CD4-positive, alpha-beta memory T cell (primary cell): ENCODE measurements at places on chromosomes 2 and 18.
A peak's percentile ranks its signal among the peaks of the same experiment; 100 is the strongest.

- no peak for DNase-seq
Measured at GRCh38 chr2:100137866-100138570, 4.4 kb downstream of the AFF3 start.

DNA sequence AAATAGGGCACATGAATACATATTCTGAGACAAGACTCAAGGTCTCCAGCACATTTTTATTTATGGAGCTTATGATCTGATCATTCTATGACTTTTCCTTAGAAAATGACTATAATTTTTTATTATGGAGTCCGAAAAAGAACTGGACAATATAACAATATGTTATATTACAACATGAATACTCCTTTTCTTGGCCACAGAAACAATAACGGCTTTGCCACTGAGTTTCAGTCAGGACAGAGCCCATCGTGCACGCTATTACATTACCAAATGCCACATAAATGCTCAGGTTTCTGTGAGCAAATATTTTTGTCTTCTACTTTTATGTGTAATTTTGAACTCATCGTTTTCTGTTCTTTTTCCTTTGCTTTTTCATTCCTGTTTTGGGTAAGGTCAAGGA is 509.2 kb upstream of the ZEB2 start:
- no peak for DNase-seq

DNA sequence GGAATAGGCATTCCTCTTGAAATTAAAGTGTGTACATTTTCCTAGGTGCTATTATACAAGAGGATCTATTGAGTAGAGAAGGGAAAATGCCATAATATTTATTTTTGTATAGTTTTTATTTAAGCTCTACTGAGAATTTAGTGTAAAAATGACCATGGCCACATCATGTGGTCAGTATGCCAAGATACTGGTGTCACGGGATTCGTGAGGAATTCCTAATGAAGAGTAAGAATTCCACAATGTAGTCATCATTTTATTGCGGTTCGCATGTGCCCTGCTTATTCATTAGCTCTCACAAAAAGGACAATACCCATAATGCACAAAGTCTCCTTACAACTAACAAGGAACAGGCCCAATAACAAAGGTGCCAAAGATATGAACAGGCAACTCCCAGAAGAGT is 39.3 kb upstream of the PARD3B start:
- DNase-seq, result no peak

GRCh38 chr2:225998116-225998515 is 598.6 kb downstream of the NYAP2 start:
- no peak for DNase-seq

GRCh38 chr2:4678927-4679326 is 975.6 kb downstream of the DCDC2C start:
- DNase-seq, result no peak

- DNase-seq, result no peak
Measured at GRCh38 chr2:19195661-19196060, 162.8 kb downstream of the OSR1 start.

DNA sequence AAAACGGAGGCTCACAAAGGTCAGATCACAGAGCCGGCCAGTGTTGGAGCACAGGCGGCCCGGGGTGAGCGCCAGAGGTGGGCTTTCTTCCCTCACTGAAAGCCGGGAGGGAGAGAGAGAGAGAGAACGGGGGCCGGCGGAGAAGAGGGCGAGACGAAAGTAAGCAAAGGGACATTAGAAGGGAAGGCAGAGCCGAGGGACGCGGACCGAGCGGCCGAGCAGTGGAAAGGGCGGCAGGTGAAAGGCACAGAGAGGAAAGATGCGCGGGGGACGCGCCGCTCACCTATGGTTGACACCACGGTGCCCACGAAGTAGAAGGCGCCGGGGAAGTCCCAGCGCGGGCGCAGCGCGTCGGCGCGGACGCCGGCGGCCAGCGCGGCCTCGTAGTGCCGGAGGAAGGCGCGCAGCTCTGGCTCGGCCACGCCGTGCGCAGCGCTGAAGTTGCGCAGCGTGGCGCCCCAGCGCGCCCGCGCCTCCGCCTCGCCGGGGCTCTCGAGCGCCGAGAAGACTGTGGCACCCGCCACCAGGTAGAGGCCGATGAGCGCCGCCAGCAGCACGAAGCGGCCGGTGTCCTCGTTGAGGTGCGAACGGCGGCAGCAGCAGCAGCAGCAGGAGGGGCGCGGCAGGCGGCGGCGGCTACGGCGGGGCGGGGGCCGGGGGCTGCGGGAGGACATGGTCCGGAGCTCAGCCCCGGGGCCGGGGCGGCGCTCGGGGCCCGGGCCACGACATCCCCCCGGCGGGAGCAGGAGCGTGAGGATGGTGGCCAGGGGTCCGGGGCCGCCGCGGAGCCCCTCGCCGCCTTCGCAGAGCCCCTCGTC is 166.9 kb downstream of the MSH2 start:
- no peak for DNase-seq

GRCh38 chr18:13270279-13270855 is 51.8 kb downstream of the LDLRAD4 start:
- DNase-seq, result no peak

DNA sequence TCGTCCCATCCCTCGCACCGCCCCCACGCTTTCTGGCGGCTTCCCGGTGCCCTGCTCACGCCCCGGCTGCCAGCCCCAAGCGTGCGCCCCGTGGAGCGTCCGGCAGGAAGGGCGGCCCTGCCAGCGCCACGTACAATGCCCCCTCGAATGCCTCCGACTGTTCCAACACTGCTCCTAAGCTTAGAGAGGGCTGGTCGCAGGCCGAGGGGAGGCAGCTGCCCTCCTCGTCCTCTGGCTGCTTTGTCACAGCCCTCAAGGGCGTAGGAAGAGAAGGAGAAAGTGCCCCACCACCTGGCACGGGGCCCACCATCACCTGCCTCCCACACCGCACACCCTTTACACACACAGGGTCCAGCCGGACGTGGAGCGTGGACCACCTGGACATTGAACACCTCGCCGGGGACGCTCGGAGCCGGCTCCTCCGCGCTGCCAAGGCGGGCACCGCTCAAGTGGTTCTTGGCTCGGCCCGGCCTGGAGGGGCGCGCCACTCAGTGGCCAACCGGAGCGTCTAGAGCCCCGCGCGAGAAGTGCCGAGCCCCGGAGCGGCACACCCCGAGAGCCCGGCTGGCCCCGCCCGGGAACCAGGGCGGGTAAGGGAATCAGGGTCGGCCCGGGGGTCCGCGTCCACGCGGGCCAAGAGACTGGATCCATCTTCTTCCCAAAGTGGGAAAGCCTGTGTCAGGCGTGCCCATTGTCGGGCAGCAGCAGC is 830 bp downstream of the DNER start:
- no peak for DNase-seq

DNA sequence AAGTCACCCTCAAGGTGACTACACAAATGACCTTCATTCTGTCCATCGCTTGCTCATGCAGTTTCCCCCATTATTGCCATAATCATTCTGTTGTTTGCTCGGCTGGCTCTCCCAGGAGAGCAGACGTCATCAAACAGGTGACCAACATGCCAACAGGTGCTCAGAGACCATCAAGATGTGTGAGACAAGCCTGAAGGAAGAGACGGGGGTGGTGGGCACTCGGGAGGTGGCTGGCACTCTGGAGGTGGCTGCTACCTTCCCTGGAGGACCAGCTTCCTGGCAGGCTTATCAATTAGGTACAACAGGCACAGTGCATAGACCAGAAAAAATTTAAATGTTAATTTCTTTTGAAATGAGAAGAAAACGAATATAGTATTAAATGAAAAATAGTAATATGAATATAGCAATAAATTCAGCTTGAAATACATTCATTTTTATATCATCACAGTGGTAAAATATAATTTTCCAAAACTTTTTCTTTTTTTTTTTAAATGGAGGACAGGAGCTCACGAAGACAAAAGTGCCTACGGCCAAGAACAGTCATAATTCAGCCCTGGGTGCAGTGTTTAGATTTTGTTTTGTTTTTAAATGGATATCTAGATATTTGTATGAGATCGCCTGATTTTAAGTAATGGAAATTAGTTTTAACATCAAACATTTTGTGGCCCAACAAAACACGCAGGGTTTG is 16.9 kb upstream of the HAAO start:
- no peak for DNase-seq

DNA sequence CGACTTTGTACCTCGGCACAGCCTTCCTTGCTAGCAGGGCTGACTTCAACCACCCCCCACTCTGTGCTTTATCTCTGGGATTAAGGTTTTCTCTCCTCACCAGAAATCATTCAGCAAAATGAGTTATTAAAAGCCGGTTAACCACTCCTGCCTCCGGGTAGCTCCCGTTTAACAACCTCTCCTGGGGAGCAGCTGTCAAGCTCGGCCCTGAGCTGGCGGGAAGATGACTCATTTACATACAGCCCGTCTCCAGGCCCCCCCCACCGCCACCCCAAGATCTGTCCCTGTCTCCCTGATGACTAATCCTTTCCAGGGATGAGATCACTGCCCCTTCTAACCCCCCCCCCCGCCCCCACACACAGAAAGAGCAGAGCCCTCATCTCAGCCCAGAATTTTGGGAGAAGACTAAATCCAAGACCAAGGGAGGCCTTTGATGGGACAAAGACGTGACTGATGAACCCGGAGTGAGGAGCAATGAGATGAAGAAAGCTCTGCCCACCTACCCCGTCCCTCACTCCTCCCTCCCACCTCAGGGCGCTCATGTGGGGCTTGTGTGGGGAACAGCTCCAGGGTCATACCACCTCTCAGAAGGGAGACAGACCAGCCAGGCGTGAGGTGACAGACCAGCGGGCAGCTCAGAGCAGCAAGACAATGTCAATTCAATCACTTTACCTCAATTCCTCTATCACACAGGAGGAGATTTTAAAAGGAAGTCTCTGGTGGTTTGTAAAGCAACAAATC is 131.4 kb downstream of the MSH2 start:
- DNase-seq, result no peak

- peak; percentile 8 for DNase-seq
Measured at GRCh38 chr2:44295633-44296359, 20.5 kb downstream of the SLC3A1 start.

GRCh38 chr2:217086038-217086522 is 226.2 kb upstream of the TNP1 start:
- DNase-seq, result no peak

- DNase-seq, result no peak
Measured at GRCh38 chr2:15633043-15633970, 41.6 kb downstream of the DDX1 start.

- no peak for DNase-seq
Measured at GRCh38 chr18:62979176-62979575, 263.8 kb downstream of the PHLPP1 start.

DNA sequence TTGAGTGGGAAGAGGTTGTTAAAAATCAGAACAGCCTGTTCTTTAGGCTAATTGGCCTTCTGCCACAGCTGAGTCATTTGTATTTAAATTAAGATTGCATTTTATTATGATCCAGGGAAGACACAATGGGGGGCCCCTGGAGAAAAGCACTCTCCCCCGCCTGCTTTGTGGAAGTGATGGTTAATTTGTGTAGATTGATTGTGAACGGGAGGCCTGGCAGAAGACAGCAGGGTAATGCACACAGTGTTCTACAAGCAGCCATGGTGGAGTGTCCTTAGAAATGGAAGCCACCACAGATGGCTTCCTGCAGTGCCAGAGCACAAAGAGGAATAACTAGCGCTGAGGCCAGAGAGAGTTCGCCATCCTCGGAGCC is 19.6 kb downstream of the RAMP1 start:
- DNase-seq, result no peak

GRCh38 chr2:186422226-186422625 is 63.8 kb upstream of the ZC3H15 start:
- DNase-seq, result no peak

- no peak for DNase-seq
Measured at GRCh38 chr2:237669283-237669627, 41.9 kb downstream of the LRRFIP1 start.

DNA sequence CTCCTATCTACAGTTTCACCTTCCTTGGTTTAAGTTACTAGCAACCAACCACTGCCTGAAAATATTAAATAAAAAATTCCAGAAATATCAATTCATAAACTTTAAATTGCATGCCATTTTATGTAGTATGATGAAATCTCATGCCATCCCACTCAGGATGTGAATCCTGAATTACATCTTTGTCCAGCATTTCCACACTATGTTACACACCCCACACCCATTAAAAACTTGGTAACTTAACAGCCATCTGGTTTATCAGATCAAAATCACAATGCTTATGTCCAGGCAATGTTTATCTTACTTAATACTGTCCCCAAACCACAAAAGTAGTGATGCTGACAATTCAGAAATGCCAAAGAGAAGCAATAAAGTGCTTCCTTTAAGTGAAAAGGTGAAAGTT is 21.6 kb downstream of the CUL3 start:
- DNase-seq, result no peak

GRCh38 chr2:184444623-184445223 is 153.6 kb upstream of the ZNF804A start:
- DNase-seq, result no peak

- no peak for DNase-seq
Measured at GRCh38 chr2:96822786-96823185, 6.7 kb downstream of the CNNM3 start.

DNA sequence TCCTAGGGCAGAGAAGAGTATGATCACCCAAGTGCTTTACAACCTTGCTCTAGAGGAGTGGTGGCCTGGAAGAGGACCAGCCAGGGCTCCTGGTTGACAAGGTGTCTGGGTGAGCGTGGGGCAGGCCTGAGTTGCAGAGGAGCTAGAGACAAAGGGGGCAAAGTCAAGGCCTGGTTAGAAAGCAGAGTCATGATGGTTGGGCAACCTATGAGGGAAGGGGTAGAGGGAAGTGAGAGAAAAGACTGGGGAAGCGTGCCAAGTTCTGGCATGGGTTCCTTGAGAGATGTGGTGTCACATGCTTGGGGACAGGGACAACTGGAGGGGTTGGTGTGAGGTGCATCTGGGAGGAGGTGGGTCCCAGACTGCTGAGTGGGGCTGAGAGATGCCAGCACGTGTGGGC is 13.5 kb downstream of the ZFP36L2 start:
- no peak for DNase-seq

DNA sequence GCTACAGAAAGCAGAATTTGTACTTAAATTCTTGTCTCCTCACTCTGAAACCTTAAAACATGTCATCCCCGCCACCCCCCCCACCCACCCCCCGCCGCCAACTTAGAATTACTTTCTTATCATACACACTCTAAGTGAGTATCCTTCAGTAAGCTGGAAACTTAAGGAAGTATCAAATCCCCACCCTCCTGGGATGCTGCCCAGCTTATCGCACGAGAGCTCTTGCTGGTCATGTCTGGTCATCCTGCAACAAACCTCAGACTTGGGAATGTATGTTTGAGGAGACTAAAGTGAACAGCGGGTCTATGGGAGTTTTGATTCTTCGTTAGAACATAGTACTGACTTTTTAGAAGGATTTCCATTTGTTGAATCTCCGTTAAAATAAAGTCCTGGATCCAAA is 203.3 kb downstream of the PTGR3 start:
- DNase-seq, result no peak
